AG20443 (cell line): ENCODE measurements at places on chromosomes 1 and 21.

DNA sequence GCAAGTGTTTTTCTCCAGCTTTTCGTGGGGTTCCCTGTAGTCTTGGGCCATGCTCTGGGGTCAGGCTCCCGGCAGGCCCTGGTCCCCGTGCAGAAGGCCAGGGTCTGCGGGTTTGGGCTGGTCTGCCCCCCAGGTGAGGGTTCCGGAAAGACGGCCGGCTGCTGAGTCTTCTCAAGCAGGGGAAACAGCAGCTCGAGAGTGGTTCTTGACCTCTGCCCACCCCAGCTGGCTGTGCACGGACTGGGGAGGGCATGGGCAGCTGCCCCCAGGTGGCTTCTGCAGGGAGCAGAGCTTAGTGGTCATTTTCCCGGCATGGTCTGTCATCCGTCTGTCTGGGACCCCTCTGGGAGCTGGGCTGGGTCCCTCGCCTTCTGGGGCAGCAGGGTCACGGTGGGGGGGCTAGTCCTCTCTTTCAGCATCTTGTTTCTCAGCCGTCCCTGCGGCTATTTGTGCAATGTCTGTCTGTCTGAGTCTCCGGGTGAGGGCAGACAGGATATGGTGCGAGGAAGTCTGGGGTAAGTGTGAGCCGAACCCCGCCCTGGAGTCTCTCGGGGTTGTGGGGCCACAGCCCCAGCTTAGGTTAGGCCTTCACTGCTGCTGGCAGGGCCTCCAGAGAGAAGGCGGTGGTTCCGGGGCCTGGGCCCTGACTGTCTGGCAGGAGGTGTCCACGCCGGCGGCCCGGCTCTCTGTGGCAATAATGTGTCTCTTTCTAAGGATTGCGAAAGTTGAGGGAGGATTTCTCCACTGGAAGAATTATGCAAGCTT is 6.1 kb downstream of the SKI start:
- DNase-seq: peak; percentile 90

- peak; percentile 25 for DNase-seq
Observed at GRCh38 chr1:241253471-241253870, 103.5 kb downstream of the RGS7 start.

- no peak for DNase-seq
Observed at GRCh38 chr1:200081151-200081968, 53.9 kb downstream of the NR5A2 start.

- DNase-seq: peak; percentile 55
Observed at GRCh38 chr1:15848929-15849774, 1.6 kb downstream of the SPEN start.

DNA sequence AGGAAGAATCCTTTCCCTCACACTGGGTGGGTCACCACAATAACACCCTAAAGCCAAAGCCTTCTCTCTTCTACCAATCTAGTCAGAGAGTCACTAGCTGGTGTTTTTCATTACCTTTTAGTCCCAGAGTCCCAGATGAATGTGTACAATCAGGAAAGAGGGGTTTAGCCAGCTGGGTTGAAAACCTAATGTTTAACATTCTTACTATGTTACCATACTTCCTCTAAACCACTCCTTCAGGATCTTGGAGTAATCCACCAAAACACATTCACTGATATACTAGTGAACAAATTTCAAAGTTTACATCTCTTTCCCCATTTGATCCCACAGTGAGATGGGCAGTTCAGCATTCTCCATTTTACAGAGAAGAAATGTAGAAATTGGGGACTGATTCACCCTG is 9.7 kb downstream of the LPAR3 start:
- peak; percentile 45 for DNase-seq

DNA sequence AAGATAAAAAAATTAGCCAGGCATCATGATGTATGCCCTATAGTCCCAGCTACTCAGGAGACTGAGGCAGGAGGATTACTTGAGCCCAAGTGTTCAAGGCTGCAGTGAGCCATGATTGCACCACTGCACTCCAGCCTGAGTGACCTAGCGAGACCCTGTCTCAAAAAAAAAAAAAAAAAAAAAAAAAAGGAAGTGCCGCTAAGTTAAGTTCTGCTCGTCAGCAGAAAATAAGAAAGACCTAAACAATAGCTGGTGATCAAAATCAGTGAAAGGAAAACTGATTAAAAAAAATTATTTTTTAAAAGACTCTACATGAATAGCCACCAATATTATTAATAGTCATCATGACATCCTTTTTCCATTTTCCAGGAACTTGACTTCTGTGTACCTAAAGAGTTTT is 44.2 kb upstream of the MTR start:
- no peak for DNase-seq

DNA sequence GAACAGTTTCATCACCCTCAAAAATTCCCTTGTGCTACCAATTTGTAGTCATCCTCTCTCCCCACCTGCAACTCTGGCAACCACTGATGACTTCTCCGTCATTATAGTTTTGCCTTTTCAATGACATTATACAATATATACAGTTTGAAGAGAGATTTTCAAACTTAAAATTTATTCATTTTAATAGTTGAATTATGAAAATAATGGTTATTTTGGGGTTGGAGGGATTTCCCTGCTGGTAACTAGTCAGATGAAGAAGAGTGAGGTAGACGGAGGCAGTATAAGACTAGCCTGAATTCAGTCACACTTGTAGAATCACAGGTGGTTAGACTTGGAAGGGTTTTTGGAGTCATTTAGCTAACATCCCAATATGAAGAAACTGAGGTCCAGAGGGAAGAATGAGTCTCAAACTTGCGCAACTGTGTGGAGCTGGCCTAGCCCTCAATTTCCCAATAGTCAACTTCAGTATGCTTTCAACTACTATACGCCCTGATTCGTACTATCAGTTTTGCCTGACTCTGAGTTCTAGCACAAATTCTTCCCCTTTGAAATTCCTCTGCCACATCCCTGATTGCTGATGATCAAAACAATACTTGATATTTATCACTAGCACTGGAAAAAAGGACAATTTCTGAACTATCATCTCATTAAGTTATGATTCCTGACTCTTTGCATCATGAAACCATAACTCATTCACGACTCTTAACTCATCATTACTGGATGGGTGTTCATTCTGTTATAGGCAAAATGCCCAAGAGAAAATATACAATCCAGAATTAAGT is 54.2 kb downstream of the VANGL2 start:
- DNase-seq: no peak

DNA sequence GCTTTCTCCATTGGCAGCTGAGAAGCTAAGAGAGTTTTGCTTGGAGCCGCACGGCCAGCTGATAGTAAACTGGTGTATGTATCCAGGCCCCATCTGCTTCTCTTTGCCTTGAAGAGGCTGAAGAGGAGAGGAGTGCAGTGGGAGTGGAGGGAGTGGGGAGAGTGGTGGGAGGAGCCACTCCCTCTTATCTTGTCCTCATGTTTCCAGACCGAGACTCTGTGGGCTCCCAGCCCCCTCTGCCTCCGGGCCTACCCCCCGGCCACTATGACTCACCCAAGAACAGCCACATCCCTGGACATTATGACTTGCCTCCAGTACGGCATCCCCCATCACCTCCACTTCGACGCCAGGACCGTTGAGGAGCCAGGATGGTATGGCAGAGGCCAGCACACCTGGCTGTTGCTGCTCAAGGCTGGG is 6.0 kb upstream of the LRRC71 start:
- DNase-seq: no peak

DNA sequence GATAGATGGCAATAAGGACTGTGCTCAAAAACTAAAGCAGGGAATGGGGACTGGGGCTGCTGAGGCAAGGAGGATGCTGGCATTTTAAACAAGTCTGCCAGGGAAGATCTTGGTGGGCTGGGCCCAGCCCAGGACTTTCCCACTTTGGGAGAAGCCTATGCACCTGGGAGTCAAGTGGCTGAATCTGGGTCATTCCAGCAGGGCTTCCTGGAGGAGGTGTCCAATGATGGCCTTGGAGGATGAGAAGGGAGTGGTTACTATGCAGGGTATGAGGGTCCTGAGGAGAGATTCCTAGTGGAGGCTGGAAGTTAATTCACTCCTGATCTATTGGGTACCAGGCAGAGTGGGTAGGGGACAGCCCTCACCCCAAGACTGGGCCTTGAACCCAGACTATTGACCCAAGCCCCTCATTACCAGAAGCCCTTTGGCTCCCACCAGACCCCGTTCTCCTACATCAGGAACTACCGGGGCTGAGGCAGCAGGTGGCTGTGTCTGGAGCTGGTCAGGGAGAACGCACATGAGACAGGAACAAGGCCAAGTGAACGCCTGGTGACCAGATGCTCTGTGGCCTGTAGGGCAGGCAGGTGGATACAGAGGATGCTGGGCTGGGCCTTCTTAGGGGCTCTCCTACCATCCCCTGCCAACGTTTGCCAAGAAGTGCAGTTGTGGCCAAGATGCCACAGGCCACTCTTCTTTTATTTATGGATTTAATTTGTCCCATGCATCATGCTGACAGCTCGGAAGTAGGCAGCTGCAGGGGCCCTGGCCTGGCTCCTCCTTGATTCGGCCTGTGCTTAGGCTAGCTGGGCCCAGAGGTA is 18.3 kb upstream of the LRP8 start:
- DNase-seq: no peak

DNA sequence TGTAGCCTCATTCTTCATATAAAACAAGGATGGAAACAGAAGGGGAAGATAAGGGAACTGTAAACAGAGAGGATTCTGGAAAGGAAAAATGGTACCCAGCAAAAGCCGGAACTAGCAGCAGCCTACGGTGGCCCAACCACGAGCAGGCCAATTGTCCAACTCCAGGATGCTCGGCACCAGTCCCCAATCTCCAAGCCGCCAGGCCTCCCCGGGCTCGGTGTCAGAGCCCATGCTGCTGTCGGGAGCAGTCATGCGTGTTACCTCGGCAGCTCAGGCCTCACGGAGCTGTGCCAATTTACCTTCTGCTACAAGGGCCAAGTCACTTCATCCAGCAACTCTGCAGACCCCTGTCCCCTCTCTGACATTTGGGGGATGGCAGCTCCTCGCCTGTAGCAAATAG is 130.8 kb downstream of the ZBTB18 start:
- DNase-seq: no peak

GRCh38 chr1:177172866-177173265 is 2.1 kb downstream of the BRINP2 start:
- DNase-seq: no peak

- no peak for DNase-seq
Observed at GRCh38 chr21:18006691-18007090, 187.5 kb upstream of the C21orf91 start.
